ENCODE measurements at places on chromosomes 13 and 19. TPM values are rescaled to one million over a fixed set of nuclear protein-coding genes. Genes with fewer than 3 reads are reported as not detected.
A peak's percentile ranks its signal among the peaks of the same experiment; 100 is the strongest.

DNA sequence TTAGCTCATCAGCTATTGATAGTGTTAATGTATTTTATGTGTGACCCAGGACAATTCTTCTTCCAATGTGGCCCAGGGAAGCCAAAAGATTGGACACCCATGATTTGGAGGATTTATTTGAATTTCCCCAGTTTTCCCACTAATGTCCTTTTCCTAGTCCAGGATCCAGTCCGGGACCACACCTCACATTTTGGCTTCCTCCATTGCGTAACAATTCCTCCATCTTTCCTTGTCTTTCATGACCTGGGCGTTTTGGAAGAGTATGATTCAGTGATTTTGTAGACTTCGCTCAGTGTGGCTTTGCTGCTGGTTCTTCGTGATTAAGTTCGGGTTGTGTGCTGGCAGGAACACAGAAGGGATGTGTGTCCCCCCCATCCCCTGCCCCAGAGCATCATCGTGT is 3.3 kb upstream of the ATP4A start:
- DNase-seq = no peak

SHISA7 gene
- not detected for total RNA-seq

TEAD2 gene
- total RNA-seq = 167 TPM

CEACAM16 gene
- not detected for total RNA-seq

PRRG2 gene
- 2.4 TPM for total RNA-seq

GRCh38 chr13:97798836-97799235 is 154.6 kb upstream of the IPO5 start:
- DNase-seq = no peak

DNA sequence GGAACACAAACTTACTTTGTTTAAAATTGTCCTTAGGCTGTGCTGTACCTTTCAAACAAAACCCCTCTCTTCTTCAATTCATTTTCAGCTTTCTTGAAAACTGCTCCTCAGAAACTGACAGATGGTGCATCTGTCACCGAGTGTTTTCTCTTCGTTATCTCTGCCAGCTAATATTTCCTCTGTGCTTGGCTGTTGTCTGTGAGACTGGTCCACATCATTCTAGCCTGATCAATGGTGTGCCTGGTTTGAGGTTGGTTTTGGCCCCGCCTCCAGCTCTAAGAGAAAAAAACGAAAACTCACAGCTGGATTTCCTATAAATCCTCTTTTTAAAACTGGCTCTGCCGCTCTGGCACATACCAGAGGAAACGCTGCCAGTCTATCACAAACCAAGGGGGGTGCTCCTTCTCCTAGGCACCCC is 79.7 kb downstream of the STARD13 start:
- peak; percentile 28 for DNase-seq

OR10H1 gene
- not detected for total RNA-seq

DNA sequence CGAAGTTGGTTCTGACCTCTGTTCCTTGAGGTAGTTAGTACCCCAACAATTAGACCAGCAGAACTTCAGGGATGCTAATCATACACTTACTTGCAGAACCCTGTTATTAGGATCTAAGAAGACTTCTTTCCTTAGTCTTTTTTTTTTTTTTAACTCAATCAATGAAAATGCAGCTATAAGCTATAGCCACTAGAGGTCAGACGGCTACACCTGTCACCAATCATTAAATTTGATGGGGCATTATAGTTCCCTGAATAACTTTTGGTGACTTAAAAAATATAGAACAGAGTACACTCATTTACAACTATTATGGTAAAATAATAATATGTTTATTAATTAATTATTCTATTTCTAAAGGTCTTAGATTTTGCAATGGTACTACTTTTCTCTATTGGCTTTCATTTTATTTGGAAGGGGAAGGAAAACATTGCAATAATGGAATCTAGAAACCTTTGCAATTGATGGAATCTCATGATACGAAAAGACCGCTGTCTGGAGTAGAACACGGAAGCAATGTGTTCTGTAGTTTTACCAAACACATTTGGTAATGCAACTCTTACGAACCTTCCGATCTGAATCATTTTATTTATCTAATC is 483.2 kb downstream of the DIAPH3 start:
- DNase-seq = no peak

DNA sequence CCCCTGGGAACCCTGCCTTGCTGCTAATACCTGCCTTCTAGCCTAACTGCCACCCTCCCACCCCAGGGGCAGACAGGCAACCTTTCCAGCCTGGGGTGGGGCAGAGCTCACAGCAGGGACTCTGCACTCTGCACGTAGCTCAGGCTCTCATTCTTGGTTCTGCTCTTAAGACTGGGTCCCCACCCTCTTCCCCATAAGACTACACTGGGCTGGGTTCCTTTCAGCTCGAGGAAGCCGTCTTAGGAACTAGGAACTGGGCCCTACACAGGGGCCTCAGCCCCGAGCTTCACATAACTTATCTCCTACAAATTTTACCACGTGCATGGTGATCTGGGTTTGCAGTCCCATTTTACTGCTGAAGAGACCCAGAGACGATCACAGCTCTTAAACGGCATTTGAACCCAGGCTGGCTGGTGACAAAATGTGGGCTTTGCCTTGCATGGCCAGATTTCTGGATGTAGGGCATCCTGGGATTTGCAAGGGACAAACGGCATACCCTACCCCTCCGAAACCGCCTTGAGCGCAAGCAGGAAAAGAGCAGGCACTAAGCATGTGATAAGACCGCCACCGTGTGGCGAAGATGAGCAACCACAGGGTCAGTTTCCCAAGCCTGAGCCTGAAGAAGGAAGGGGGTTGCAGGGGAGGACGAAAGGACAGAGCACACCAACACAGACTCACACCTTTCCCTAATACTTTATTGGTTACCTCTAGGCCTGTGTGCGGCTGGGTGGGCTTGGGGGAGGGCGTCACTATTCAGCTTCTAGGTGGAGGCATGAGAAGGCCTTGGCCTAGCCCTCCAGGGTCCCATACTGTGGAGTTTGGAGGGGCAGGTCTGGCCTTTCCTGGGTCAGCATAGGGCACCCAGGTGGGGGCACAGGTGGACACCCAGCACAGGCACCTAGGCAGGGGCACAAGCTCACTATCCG is 5.1 kb downstream of the JUNB start:
- peak; percentile 77 for DNase-seq

Data from endothelial cell (in vitro differentiated cells).